ENCODE measurements at places on chromosomes 4 and X.

- peaks cover 5% of the 10 kb centered on the region for H3K4me1 ChIP-seq
- no peaks in the 10 kb centered on the region for H3K36me3 ChIP-seq
- no peaks in the 10 kb centered on the region for H3K27me3 ChIP-seq
- no peak overlapping the region for H3K4me3 ChIP-seq
- DNase-seq, result peak; percentile 49
Observed at GRCh38 chr4:75995727-75996126, 5.0 kb upstream of the SDAD1 start.

DNA sequence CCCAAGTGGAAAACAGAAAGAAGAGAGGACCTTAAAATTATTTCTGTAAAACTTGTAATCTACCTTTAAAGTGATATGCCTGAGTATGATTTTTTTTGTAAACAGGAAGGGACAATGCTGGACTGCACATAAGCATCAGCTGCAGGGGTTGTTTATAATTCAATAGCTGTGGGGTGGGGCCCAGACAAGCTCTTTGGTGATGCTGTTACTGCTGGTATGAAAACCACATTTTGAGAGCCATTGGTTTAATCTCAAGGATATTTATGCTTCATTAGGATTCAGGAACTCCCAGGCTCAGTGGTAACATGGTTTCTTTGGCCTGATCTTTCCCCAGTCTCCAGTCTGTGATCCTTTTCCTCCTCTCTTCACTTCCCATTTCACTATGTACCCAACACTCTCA is 34.3 kb upstream of the GRPR start:
- H3K27me3 ChIP-seq, result no peaks in the 10 kb centered on the region
- no peaks in the 10 kb centered on the region for H3K4me1 ChIP-seq
- no peak for DNase-seq
- no peaks in the 10 kb centered on the region for H3K36me3 ChIP-seq
- H3K4me3 ChIP-seq, result no peak overlapping the region

- H3K36me3 ChIP-seq, result no peaks in the 10 kb centered on the region
- no peaks in the 10 kb centered on the region for H3K27me3 ChIP-seq
- no peak overlapping the region for H3K4me3 ChIP-seq
- DNase-seq, result no peak
- H3K4me1 ChIP-seq, result no peaks in the 10 kb centered on the region
Observed at GRCh38 chr4:24164054-24164693, 274.3 kb upstream of the PPARGC1A start.

DNA sequence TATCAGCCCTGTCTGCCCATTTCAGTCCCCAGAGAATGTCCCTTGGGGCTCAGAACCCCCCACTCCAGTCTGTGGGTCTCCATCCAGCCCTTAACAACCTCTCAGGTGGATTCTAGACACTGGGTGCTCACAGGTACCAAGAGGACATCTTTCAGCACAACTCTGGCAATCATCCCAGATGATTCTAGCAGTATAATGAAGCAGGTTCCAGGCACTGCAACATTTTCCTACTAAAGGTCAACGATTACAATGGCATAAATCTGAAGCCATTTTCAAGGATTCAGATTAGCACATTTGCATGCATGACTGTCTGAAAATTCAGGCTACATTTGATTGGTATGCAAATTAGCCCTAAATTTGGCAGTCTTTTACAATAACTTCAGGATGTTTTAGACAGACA is 10.0 kb downstream of the SLC2A9 start:
- no peak for DNase-seq
- H3K27ac ChIP-seq, result no peak overlapping the region
- H3K4me3 ChIP-seq, result no peak overlapping the region
- H3K27me3 ChIP-seq, result no peaks in the 10 kb centered on the region
- H3K36me3 ChIP-seq, result peaks cover 53% of the 10 kb centered on the region

GRCh38 chrX:118047446-118048186 is 69.0 kb downstream of the KLHL13 start:
- H3K36me3 ChIP-seq, result no peaks in the 10 kb centered on the region
- no peak overlapping the region for H3K27ac ChIP-seq
- no peak overlapping the region for H3K4me3 ChIP-seq
- H3K27me3 ChIP-seq, result no peaks in the 10 kb centered on the region
- DNase-seq, result no peak
- no peaks in the 10 kb centered on the region for H3K4me1 ChIP-seq

GRCh38 chr4:152979731-152980330 is 43.7 kb downstream of the FHDC1 start:
- no peak for DNase-seq
- H3K27me3 ChIP-seq, result no peaks in the 10 kb centered on the region
- H3K36me3 ChIP-seq, result no peaks in the 10 kb centered on the region
- no peak overlapping the region for H3K4me3 ChIP-seq
- no peaks in the 10 kb centered on the region for H3K4me1 ChIP-seq

- H3K4me1 ChIP-seq, result no peaks in the 10 kb centered on the region
- H3K36me3 ChIP-seq, result no peaks in the 10 kb centered on the region
- no peak overlapping the region for H3K4me3 ChIP-seq
- H3K27me3 ChIP-seq, result no peaks in the 10 kb centered on the region
- no peak for DNase-seq
- H3K27ac ChIP-seq, result no peak overlapping the region
Observed at GRCh38 chrX:135393051-135393450, 28.7 kb upstream of the SMIM10L2A start.

- DNase-seq, result no peak
- no peaks in the 10 kb centered on the region for H3K4me1 ChIP-seq
- no peak overlapping the region for H3K27ac ChIP-seq
- no peaks in the 10 kb centered on the region for H3K27me3 ChIP-seq
Observed at GRCh38 chr4:182533964-182534363, 290.8 kb downstream of the TENM3 start.

GRCh38 chr4:165293061-165293460 is 34.4 kb upstream of the MSMO1 start:
- no peaks in the 10 kb centered on the region for H3K27me3 ChIP-seq
- no peak overlapping the region for H3K4me3 ChIP-seq
- H3K4me1 ChIP-seq, result peaks cover 10% of the 10 kb centered on the region
- H3K27ac ChIP-seq, result no peak overlapping the region
- peaks cover 4% of the 10 kb centered on the region for H3K36me3 ChIP-seq
- no peak for DNase-seq

DNA sequence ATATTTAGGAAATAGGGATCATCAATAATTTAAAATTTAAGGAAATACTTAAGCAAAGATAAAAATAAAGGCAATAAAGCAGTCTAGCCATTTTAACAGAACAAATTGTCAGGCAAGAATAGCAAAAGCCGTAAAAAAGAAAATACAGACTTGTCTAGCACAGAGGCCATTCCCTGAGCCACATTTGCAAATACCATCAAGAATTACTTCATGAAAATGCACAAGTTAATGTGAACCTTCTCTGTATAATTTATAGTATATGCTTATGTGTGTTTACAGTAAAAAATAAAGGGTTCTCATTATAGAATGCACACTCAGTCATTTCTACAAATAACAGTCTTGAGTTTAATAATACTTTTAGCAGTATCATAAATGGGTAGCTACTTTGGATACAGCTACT is 505.9 kb upstream of the CPEB2 start:
- no peak overlapping the region for H3K27ac ChIP-seq
- H3K4me3 ChIP-seq, result no peak overlapping the region
- no peak for DNase-seq

DNA sequence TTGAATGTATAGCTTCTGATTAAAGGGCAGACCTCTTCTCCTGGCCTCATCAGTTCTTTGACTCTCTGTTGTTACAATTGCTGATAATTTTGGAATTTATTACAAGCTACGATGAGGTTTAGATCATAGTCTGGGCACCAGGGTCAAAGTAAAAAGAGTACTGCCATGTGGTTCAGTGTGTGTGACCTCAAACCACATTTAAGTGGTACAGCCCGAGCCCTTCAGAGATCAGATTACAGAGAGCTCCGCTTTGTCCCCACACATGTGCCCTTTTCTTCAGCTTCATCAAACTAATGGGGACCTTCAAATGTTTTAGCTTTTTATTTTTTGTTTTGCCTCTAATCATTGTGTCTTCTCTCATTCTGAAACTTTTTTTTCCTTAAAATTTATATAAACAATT is 37.1 kb downstream of the SPANXN2 start:
- H3K4me3 ChIP-seq, result no peak overlapping the region
- no peaks in the 10 kb centered on the region for H3K4me1 ChIP-seq
- DNase-seq, result no peak

DNA sequence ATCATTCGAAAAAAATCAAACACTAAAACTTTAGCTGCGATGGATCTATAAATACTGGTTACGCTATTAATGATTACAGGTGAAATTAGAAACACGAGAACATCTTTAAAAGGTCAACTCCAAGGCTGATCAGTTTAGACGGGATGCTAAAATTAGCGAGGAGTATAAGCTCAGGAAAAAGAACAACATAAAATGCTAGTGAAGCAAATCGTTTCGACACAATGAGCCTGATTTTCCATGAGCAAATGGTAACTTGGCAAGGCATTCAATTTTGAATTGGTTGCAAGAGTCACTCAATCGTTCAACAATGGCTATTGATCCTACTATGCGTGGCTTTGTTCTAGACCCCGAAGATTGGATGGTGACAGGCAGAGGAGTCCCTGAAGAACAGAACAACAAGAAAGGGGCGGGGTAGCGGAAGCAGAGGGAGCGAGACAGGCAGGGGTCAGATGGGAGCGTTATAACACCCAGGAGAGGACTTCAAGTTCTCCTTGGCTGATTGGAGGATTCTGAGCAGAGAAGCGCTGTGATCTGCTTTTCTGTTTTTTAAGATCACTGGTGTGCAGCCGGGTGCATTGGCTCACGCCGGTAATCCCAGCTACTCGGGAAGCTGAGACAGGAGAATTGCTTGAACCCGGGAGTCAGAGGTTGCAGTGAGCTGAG is 146.5 kb downstream of the RBM47 start:
- DNase-seq, result no peak
- H3K36me3 ChIP-seq, result no peaks in the 10 kb centered on the region
- no peak overlapping the region for H3K27ac ChIP-seq
- no peak overlapping the region for H3K4me3 ChIP-seq

DNA sequence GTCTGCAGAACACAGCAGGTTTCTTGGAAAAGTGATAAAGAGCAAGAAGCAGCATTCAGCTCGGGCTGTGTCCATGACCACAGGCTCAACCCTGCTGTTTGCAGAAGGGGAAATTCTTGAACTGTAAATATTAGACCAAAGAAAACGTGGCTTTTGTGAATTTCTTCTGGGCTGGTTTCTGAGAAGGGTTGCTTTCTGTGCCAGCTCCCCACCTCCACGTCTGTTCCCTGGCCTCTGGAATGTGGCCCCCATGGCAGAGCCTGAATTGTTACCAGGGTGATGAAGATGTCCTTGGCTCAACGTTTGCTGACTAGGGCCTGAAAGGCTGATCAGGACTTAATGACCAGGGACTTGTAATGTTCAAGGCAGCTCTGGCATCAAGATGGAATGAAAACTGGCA is 116.0 kb downstream of the CPEB2 start:
- H3K4me1 ChIP-seq, result peaks cover 25% of the 10 kb centered on the region
- H3K36me3 ChIP-seq, result no peaks in the 10 kb centered on the region
- peak overlapping the region; percentile 17 for H3K4me3 ChIP-seq
- peak; percentile 62 for DNase-seq
- peak overlapping the region; percentile 23 for H3K27ac ChIP-seq

GRCh38 chr4:82710197-82710929 is 88.2 kb downstream of the SCD5 start:
- 0 out of 3 replicates have a peak, but pooled peaks cover 2% of the 10 kb centered on the region for H3K27me3 ChIP-seq
- no peaks in the 10 kb centered on the region for H3K36me3 ChIP-seq
- H3K4me3 ChIP-seq, result no peak overlapping the region
- peak; percentile 80 for DNase-seq
- H3K4me1 ChIP-seq, result peaks cover 31% of the 10 kb centered on the region

- no peaks in the 10 kb centered on the region for H3K4me1 ChIP-seq
- no peak for DNase-seq
- H3K36me3 ChIP-seq, result no peaks in the 10 kb centered on the region
- no peak overlapping the region for H3K27ac ChIP-seq
Observed at GRCh38 chrX:80306007-80306406, 114.2 kb upstream of the TENT5D start.

DNA sequence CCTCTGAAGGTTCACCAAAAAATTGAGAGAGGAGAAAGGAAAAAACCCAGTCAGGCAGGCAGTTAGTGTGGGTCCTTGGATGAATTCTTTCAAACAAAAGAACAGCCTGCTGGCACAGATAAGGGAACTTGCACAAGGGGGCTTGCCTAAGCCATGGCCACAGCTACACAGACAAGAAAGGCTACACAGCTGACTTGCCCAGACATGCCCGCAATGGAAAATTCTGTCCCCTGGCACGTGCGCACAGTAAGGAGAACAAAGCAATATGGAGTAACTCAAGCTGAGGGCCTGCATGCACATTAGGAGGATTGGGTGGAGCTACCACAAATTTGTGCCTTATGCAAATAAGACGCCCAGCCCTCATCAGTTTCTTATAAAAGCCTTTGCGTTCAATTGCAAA is 512.5 kb upstream of the HTR2C start:
- H3K36me3 ChIP-seq, result no peaks in the 10 kb centered on the region
- H3K4me3 ChIP-seq, result no peak overlapping the region
- no peak for DNase-seq
- H3K27ac ChIP-seq, result no peak overlapping the region
- no peaks in the 10 kb centered on the region for H3K4me1 ChIP-seq

GRCh38 chr4:125728568-125728967 is 413.8 kb downstream of the FAT4 start:
- no peak overlapping the region for H3K27ac ChIP-seq
- DNase-seq, result no peak
- H3K4me1 ChIP-seq, result peaks cover 19% of the 10 kb centered on the region
- H3K4me3 ChIP-seq, result no peak overlapping the region
- no peaks in the 10 kb centered on the region for H3K27me3 ChIP-seq

- H3K27ac ChIP-seq, result no peak overlapping the region
- peaks cover 36% of the 10 kb centered on the region for H3K4me1 ChIP-seq
Observed at GRCh38 chrX:132602701-132603100, 113.9 kb upstream of the MBNL3 start.

- no peak for DNase-seq
- no peaks in the 10 kb centered on the region for H3K27me3 ChIP-seq
Observed at GRCh38 chr4:165921546-165921945, 48.5 kb downstream of the TLL1 start.

GRCh38 chrX:65667157-65667502 is 324 bp upstream of the MSN start:
- no peaks in the 10 kb centered on the region for H3K4me1 ChIP-seq
- DNase-seq, result no peak
- no peak overlapping the region for H3K27ac ChIP-seq
- H3K27me3 ChIP-seq, result no peaks in the 10 kb centered on the region
- no peak overlapping the region for H3K4me3 ChIP-seq

- no peaks in the 10 kb centered on the region for H3K27me3 ChIP-seq
- no peak for DNase-seq
- no peak overlapping the region for H3K4me3 ChIP-seq
- no peak overlapping the region for H3K27ac ChIP-seq
Observed at GRCh38 chr4:150648123-150648522, 66.2 kb downstream of the MAB21L2 start.

- no peaks in the 10 kb centered on the region for H3K27me3 ChIP-seq
- DNase-seq, result no peak
- no peak overlapping the region for H3K27ac ChIP-seq
- H3K4me1 ChIP-seq, result no peaks in the 10 kb centered on the region
- H3K36me3 ChIP-seq, result no peaks in the 10 kb centered on the region
- no peak overlapping the region for H3K4me3 ChIP-seq
Observed at GRCh38 chr4:109629775-109630174, 69.7 kb downstream of the MCUB start.

All from HepG2 (cell line).